B cell (primary cell): ENCODE measurements at places on chromosomes 1 and 21.

DNA sequence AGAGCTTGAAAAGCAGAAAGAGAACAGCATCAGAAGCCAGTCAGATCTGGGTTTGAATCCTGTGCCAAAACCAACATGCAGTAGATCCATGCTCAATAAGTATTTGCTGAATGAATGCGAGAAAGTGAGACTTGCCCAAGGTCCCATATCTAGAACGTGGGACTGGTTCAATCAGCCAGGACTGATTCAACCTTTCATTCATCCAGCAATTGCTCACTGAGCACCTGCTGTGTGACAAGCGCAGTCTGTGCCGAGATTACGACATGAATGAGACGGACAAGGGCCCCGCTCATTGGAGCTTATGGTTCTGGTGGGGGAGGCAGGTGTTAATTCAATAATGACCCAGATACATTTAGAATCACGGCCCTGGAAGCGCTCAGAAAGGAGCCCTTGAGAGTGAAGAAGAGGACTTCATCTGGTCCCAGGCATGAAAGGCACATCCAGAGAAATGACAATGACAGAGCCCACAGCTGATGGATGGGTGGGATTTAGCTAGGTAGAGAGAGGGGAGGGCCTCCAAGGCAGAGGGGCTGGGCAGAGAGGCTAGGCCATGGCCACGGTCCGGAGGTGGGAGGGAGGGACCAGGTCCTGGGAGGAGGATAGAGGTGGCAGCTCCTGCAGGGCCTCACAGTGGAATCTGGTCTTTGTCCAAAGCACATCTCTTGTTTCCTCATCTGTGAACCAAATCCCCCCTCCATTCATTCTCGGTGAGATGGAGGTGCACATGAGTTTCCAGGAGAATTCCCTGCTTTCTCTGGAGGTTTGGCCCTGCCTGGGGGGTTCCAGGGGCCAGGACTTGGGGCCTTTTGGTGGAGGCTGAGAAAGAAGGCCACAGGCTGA lies 4.2 kb upstream of the FAM131C start:
- no peak for DNase-seq

DNA sequence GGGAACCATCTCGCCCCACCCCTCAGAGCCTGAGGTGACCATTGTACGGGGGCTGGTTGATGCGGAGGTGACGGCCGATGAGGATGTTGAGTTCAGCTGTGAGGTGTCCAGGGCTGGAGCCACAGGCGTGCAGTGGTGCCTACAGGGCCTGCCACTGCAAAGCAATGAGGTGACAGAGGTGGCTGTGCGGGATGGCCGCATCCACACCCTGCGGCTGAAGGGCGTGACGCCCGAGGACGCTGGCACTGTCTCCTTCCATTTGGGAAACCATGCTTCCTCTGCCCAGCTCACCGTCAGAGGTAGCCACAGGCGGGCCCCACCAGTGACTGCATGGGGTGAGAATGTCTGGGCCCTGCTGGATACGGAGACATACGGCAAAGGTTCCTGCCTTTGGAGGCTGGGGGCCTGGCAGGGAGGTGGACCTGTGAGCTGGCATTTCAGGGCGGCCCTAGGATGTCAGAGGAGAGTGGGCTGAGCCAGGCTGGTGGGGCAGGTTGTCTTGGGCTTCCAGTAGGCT lies 98.5 kb downstream of the TRIM11 start:
- DNase-seq = no peak

GRCh38 chr1:236469466-236469865 lies 54.3 kb upstream of the LGALS8 start:
- no peak for DNase-seq

DNA sequence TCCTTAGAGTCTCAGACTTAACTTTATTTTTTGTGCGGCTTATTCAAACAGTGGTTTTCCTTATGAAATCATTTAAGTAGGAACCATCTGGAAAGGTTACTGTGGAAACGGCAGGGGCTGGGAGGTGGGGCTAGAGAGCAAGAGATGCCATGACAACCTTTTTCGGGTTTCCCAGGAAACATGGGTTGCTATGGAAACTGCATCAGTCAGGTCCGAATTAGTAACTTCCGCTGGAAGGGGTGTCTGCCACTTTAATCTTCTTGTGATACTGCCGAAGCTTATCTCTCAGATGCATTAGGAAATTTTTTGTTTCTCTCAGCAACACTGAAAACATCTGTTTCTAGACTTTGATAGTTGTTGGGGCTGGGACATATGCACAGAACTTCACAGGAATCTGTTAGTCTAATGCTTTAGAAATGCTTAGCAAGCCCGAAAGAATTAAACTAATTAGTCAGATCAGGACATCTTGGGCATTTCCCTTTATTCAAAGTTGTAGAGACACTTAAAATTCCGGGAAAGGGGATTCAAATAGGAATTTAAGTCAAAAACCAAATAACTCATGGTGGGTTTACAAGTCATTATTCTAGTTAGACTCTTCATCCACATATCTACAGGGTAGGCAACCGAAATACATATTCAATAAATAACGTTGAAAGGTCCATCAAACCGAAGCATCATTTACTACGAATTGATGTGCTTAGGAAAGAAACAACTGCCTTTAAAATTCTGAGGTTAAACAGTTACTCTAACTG lies 2.6 kb downstream of the KCNA3 start:
- DNase-seq = peak; percentile 62
